ENCODE measurements at places on chromosomes 4 and X.

DNA sequence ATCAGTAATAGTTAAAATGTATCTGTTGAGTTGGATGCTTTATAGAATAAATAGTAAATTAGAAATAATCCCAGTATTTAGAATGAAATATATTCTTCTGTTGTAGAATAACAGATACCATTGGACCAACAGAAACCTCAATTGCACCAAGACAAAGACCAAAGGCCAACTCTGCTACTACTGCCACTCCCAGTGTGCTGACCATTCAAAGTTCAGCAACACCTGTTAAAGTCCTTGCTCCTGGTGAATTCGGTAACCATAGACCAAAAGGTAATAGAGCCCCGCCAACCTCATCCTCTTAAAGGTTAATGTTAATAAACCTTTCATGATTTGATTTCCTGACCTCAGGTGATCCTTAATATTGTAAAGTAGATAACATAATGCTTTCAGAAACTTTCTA, 73.8 kb downstream of the PAQR3 start:
- no peak for DNase-seq

GRCh38 chr4:14646831-14647230, 355.4 kb upstream of the CPEB2 start:
- no peak for DNase-seq

- no peak for DNase-seq
These were observed 40.9 kb downstream of the SEL1L3 start for GRCh38 chr4:25821899-25822298.

GRCh38 chr4:16663307-16663706, 235.1 kb downstream of the LDB2 start:
- no peak for DNase-seq

DNA sequence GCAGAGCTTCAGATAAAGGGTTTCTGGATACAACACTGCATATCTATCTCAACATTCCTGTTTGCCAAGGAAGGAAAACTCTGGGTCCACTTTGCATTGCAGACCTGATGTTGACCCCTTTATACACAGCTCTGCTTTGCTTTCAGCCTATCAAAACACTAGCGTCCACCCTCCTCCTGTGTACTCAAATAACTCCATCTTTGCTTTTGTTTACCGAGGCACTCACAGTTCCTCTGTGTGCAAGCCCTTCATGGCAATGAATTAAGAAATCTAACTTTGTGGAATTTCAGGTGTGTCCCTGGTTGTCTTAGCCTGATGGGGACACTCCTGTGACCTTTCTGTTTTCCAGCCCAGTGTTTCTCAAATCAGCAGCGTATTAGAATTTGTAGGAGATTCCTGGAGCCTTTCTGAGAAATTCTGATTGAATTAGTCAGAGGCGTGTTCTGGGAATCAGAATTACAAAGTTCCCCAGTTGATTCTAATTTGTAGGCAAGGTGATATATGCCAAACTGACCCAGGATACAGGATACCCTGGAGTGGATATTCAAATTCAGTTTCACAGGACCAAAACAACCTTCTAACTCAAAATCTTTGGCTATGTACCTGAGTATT, 68.6 kb downstream of the DTHD1 start:
- DNase-seq: no peak

DNA sequence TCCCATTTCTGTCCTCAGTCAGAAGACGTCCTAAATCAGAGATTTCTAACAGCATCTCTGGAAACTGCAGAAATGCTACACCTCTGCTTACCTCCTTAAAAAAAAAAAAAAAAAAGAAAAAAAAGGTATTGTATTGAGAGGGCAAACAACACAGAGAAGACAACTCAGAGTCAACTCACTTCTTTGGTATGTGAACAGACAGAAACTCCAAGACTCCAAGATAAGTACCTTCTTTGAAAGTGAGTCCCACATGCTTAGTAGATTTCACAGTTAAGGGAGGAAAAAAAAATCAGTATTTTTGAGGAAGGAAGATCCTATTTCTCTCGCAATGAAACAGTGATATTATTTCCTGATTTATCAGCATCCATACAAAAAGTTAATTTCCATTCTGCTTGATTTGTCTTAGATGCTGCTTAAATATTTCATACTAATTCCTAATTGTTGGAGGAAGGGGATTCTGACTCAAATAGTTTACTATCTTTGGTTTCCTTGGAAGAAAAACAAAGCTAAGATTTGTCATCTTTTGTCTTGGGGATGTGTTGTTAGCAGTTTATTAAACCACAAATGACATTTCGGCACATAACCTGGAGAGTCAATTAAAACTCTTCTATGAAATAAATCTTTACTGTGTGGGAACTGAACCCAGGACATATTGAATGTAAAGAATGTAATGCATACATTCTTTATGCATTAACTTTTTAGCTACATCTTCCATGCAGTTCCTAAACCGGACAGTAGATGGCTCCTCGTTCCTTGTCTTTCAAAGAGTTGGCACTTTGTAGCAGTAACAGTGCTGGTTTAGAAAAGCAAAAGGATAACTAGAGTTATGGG, 4.7 kb downstream of the RASGEF1B start:
- peak; percentile 58 for DNase-seq

DNA sequence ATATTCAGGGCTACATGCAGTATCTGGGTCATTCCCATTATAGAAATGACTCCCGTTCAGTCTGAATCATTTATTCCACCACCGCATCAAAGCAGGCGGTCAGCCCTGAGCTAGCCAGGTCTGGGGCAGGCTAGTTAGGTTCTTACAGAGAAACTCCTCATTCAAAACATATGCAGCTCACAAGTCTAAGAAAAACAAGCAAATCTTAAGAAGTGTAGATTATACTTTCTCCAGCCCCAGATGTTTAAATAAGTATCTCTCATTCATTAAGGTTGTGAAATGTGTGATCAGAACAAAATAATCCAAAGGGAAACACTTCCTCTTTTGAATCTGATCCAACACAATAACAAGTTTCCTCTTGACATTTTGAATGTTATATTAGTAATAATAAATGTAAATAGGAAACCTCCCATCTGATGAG, 441.9 kb downstream of the INPP4B start:
- DNase-seq: no peak

GRCh38 chr4:88573995-88574394, 18.3 kb upstream of the HERC3 start:
- DNase-seq: no peak

- DNase-seq: no peak
These were observed 3.5 kb upstream of the TIMP1 start for GRCh38 chrX:47578692-47579091.

- no peak for DNase-seq
These were observed 319.0 kb downstream of the DKK2 start for GRCh38 chr4:106717091-106717490.

DNA sequence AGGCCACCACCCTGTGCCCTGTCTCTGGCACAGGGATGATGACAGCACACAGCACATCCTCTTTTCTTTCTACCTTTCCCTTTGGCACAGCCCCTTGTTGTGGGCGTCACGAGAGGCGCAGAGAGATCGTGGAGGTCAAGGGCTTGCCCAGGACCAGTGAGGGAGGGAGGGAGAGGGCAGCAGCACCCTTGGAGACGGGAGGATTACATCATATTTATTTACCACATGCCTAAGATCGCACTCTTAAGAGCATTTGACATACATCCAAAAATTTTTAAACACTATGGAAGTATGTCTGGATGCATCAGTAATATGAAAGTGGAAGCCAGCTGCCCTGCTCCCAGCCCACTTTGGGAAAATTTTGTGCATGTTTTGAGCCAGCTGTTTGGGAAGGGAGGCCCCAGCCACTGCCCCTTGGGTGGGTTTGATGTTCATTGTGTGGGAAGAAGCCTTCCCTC, 12.7 kb downstream of the WFS1 start:
- no peak for DNase-seq

DNA sequence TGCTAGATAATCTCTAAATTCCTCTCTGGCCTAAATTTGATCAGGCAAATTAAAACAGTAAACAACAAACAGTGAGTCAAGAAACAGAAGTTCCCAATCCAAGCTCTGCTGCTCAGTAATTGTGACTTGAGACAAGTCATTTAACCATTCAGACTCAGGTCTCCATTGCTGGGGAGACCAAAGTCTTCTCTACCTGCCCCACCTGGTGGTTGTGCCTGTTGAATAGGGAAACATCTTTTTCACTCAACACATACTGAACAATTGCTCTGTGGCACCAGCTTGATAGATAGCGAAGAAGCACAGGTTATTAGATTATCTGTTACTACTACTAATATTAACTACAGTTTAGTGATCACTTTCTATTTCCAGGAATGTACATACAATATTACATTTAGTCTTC, 112.1 kb upstream of the EOLA2 start:
- no peak for DNase-seq

GRCh38 chr4:42282081-42282901, 115.0 kb upstream of the SHISA3 start:
- DNase-seq: peak; percentile 74

GRCh38 chrX:134599184-134599914, 58.9 kb downstream of the PLAC1 start:
- no peak for DNase-seq

DNA sequence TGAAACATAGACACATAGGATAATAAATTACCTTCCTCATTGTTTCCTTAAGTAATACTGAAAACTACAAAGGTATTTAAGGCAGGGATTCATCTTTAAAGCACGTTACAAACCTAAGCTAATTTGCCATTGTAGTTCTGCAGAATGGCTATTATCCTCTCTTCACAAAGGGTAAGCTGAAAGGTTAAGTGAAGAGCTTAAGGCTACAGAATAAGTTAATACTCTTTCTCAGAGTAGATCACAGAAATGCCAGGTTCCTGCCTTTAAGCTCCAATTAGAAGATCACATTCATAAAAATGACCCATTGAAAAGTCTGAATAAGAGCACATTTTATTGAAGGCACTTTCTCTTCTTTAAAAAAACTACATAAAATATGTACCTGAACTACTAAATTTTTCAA, 42.1 kb upstream of the PRDM5 start:
- no peak for DNase-seq

DNA sequence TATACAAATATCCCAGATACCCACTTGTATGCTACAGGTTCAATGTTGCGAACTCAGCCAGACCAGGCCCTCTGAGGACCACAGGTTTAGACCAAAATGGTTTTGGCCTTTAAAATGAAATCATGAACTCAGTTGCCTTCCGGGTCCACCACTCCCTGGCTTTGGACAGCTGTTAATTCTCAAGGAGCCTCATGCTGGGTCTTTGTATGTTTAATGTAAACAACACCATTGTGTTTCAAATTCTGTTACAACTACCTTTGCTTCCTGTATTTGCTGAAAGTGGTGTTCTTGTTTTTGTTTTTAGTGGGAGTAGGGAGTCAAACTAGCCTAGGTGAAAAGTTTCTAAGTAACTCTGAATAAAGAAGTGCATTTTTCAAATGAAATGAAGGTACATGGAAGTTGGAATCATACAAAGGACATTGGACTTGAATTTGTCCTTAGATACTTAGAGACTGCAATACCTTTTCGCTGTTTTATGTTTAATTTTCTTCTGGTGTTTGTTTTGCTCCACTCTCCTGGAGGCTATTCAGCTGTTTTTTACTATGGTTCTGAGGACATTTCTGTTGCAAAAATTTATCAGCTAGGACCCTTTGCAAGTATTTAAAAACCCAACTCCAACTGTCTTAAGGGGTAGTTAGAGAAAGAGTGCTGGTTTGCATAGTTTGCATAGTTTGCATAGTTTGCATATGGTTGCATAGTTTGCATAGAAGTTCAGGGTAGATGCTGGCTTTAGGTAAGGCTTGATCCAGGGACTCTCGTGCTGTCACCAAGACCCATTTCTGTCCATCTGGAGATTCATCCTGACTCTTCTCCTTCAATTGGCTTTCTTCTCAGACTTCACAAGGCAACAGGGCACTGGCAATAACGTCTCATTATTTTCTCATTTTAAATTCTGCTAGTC, 70.1 kb downstream of the MID1IP1 start:
- DNase-seq: no peak

GRCh38 chrX:82141942-82142341, 940.0 kb downstream of the SH3BGRL start:
- no peak for DNase-seq

GRCh38 chr4:2792711-2793585, at the start of gene SH3BP2:
TSS of gene SH3BP2 (plus strand) at chr4:2793085. CDS start at chr4:2820618, 27,533 bp downstream.
- DNase-seq: peak; percentile 90

- no peak for DNase-seq
These were observed 191.3 kb downstream of the SMIM20 start for GRCh38 chr4:26105337-26105736.

DNA sequence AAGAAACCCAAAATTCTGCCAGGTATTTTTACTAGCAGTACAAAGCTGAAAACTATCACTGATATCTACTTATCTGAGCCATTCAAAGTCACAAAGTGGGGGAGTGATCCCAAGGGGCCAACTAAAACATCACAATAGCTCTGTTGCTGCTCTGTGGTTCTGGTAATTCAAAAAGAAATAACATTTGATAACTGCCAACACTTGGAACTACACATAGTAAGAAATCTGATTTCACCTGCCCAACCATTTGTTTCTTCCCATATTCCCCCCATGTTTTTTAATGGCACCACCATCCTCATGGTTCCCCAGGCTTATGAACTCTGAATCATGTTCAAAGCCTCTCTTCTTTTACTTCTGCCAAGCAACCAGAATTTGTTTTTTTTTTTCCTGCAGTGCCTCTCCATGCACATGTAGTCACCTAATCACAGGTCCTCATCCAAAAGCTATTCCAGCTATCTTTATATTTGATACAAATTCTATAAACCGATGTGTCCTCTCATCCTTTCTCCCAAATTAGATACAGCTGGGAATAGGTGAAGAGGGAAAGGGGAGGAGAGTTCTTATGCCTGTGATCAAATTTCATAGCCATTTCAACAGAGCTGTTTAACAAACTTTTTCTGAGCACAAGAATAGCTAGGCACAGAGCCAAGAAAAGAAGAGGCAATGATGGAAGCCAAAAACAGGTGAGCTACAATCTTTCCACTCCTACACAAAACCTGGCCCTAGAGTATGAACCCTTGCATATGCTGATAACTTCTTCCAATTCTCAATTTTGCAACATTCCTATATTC, 7.7 kb downstream of the AMMECR1 start:
- DNase-seq: no peak
